ENCODE measurements at places on chromosomes 4 and X. TPM values are rescaled to one million over a fixed set of nuclear protein-coding genes. Genes with fewer than 3 reads are reported as not detected.

Gene ITM2A
- 44.4 TPM for total RNA-seq

Gene ETDB
- total RNA-seq: not detected

Gene HELT
- 0.49 TPM for total RNA-seq

Gene GRPR
- not detected for total RNA-seq

Gene TLR2
- 94.0 TPM for total RNA-seq

Gene ITGB1BP2
- 0.38 TPM for total RNA-seq

Gene ADH6
- 0.61 TPM for total RNA-seq

Gene ASB9
- 4.4 TPM for total RNA-seq

Gene CLGN
- total RNA-seq: 0.93 TPM

Gene GPRASP2
- total RNA-seq: 8.0 TPM

- DNase-seq: no peak
Measured at GRCh38 chr4:156754832-156755570, 216.6 kb downstream of the PDGFC start.

DNA sequence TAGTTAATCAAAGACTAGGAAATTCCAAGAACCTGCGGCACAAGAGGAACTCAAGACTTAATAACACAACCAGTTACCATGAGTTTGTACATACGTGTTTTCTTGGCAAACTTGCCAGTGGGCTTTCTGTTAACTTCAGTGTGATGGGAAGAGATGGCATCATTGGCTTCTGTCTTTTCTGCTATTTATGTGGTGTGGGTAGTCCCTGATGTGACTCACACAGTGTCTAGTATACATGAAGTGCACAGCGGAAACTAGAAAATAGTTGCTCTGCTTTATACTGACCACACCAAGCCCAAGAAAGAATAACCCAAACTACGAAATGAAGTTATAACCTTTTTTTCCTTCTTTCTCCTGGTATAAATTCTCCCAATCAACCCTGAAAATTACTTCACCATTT is 24.5 kb downstream of the DAPP1 start:
- no peak for DNase-seq

DNA sequence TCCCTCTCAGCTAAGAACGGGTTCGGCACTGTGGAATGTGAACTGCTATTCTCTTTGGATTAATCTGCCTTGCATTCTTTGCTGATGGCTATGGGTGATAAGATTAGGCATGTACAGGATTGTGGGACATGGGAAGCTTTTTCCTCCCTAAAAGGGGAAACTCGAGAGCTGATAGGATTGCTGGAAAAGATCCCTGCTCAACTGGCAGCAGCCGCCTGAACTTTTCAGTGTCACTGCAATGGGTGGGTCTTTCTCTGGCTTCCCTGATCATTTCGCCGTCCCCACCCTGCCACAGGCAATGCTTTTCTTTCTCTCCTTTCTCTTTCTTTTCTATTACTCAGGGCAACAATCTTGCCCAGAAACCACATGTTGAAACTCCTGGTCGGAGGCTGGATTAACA is 20.5 kb downstream of the PAGE2 start:
- DNase-seq: no peak

DNA sequence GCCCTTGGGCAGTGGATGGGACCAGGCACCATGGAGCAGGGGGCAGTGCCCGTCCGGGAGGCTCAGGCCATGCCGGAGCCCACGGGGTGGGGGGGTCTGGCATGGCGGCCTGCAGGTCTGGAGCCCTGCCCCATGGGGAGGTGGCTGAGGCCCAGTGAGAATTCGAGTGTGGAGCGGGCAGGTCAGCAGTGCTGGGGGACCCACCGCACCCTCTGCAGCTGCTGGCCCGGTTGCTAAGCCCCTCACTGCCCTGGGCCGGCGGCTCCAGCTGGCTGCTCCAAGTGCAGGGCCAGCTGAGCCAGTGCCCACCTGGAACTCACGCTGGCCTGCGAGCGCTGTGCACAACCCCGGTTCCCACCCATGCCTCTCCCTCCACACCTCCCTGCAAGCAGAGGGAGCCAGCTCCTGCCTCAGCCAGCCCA is 1157.9 kb upstream of the ADGRL3 start:
- DNase-seq: peak; percentile 39

DNA sequence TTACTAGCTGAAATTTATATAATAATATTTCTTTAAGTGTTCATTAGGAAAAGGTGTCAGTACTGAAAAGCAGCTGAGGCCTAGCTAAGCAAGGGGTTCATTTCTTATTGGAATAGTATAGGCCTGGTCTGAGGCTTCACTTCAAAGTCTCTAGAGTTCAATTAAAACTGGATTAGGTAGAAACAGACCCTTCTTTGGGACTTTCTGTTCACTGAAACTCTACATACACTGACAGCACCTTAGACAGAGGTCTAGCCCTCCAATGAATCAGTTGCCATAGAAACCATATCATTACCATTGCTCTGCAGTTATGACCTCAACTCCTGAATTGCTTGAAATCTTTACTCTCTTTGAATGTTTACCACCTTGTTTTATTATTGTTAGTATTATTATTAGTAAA is 86.4 kb upstream of the MAB21L2 start:
- no peak for DNase-seq

DNA sequence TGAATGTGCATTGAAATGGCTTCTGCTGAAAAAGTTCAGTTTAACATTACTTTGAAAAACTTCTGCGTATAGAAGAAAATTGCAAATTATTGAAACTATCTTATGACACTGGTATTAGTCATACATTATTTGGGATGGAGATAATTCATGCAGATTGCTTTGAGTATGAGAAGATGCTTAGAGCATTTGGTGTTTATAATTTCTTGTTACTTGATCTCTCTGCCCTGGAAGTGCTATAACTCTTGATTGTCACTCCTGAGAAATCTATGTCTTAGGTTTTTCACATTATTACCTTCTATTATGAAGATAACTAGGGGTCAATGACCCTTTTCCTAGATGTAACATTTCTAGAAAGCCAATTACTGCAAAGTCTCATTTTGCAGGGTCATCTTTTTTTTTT is 36.4 kb downstream of the TMEM131L start:
- DNase-seq: no peak

DNA sequence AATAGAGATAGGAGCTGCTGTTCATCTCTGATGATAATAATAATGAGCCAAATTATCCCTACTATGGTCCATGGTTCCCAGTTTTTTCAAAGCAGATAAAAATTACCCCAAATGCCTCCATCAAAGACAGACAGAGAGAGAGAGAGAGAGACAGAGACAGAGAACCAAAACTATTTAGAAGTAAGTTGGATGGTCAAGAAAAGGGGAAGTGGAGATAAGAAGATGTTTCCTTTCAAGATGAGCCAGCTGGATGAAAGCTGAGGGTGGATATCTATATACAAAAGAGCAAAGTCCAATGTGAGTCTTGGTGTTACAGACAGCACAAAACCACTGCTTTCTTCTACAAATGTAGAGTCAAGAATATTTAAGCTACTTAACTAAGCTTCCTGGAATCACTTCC is 173.9 kb downstream of the GRIA3 start:
- DNase-seq: no peak

GRCh38 chr4:110970642-110971041 is 347.8 kb upstream of the PITX2 start:
- DNase-seq: no peak

DNA sequence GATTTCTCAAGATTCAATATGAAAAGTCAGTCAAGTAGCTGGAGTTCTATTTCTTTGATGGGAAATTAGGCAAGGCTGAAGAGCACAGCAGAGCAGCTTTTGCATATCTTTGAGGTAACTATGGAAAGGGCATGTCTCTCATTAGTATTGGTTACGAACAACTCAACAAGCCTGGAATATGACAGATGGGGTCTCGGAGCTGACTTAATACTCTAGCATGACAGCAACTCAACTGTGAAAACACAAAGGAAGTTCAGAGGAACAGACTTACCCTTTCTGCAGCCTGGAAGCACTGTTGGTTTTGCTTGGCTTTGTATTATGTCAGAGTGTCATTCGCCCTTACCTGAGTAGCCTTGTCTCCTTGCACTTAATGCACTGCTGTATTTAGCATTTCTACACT is 79.9 kb upstream of the AADAT start:
- no peak for DNase-seq

GRCh38 chrX:65821721-65822496 is 154.5 kb downstream of the MSN start:
- DNase-seq: peak; percentile 68

- no peak for DNase-seq
Measured at GRCh38 chr4:7815981-7816380, 123.7 kb downstream of the AFAP1 start.

DNA sequence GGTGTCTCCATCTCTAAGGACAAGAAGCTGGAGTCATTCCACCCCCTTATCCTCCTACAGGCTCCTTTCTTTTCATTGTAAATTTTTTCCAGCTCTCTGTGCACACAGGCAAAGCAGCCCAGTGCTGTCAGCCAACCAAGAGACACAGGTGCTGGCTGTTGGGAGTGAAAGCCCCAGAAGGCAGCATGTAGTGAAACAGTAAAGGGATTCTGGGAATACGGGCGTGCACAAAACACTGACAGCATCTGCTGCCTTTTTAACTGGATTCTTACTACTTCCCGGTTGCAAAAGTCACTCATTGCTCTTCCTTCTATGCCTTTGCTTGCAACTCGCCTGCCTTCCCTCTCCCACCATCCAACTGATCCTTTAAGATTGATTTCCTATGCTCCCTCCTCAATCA is 208.6 kb upstream of the PRPS2 start:
- no peak for DNase-seq

- DNase-seq: no peak
Measured at GRCh38 chr4:53734584-53735353, 143.5 kb upstream of the LNX1 start.

DNA sequence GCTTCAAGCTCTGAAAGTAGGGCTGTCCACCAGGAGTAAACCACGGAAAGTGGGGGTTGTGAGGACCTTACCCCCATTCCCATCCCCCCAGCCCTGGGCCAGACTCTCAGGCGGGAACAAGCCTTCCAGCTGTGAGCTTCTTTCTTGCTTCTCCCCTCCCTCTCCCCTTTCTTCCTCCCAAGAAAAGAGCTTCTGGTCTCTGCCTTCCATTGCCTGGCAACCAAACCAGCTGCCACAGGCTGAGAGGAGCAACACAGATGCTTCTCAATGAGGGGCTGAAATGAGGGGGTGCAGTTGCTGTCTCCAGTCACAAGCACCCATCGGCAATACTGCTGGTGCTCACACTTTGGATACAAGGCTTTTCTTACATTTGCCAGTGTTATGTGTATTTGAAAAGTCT is 72.5 kb downstream of the SLC16A2 start:
- DNase-seq: no peak

- DNase-seq: no peak
Measured at GRCh38 chr4:70747874-70748273, 26.1 kb downstream of the RUFY3 start.

Measured in upper lobe of right lung (tissue), 1 donor.